Hematopoietic multipotent progenitor cell treated with erythropoietin and hydrocortisone succinate and interleukin-3 and kit ligand, for 4 days (in vitro differentiated cells): ENCODE measurements at places on chromosomes 1 and 21.
A peak's percentile ranks its signal among the peaks of the same experiment; 100 is the strongest.

DNA sequence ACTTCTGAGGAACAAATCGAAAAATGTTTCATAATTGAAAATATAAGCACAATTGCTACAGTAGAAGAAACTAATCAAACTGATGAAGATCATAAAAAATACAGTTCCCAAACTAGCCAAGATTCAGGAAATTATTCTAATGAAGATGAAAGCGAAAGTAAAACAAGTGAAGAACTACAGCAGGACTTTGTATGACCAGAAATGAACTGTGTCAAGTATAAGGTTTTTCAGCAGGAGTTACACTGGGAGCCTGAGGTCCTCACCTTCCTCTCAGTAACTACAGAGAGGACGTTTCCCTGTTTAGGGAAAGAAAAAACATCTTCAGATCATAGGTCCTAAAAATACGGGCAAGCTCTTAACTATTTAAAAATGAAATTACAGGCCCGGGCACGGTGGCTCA is 30.6 kb downstream of the IFNAR1 start:
- DNase-seq: no peak

- DNase-seq: peak; percentile 96
Observed at GRCh38 chr1:205849619-205850355, at the start of gene PM20D1. Gene PM20D1, minus strand, starts transcription at chr1:205850132. Its CDS starts 60 bp downstream, at chr1:205850072.

GRCh38 chr1:35533586-35533985 is 23.6 kb downstream of the KIAA0319L start:
- peak; percentile 53 for DNase-seq

- no peak for DNase-seq
Observed at GRCh38 chr1:66951513-66951912, 26.7 kb downstream of the MIER1 start.

- DNase-seq: no peak
Observed at GRCh38 chr1:101444381-101444780, 207.6 kb downstream of the S1PR1 start.

DNA sequence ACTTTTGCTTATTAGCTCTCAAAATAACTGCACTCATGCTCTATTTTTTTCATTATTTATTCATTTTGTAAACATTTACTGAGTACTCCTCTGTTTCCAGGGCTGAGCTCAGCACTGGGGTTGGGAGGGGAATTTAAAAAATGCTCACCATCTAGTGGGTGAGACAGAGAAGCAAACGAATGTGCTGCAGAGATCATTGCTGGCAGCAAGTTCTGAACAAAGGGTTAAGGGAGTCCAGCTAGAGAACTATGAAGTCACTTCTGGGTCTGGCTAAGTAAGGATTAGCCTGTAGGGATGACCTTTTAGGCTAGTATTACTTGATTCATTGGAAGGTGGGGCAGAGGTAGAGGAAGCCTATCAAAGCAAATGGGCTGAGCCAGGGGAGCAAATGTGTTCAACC is 99.1 kb upstream of the ZNF644 start:
- DNase-seq: no peak

- peak; percentile 25 for DNase-seq
Observed at GRCh38 chr1:240888039-240888786, 276.3 kb upstream of the GREM2 start.

GRCh38 chr1:22325531-22326371 is 125.9 kb upstream of the ZBTB40 start:
- DNase-seq: no peak

- DNase-seq: peak; percentile 68
Observed at GRCh38 chr1:67429011-67429527, 1.1 kb downstream of the SERBP1 start.

GRCh38 chr1:233269656-233270055 is 25.9 kb downstream of the PCNX2 start:
- DNase-seq: no peak

DNA sequence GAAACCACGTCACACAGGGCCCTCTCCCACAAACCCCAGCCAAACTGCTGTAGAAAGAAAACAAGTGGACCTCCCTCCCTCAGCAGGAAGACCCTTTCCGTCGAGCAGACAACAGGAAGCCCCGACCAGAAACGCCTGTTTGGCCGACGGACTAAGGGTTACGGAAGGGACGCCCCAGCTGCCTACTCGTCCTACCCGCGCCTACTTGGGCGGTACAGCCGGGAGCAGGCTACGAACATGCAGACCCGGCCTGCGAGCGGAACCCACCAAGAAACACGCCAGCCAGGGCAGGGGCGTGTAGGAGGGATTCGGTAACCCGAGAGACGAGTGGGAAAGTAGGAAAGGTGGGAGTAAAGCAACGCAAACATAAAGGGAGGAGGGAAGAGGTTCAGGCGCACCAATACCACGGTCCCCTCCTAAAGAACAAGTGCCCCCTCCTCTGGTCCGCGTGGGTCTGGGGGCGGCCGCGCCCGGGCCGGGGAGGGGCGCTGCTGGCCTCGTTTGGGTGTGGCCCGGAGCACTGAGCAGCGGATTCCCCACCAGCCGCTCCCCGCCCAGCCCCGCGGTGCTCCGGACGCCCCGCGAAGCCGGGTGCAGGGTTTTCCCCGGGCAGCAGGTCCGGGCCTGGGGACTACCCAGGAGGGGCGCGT is 450 bp downstream of the S100A10 start:
- DNase-seq: peak; percentile 68

GRCh38 chr1:232904131-232904530 is 46.3 kb upstream of the NTPCR start:
- DNase-seq: no peak

DNA sequence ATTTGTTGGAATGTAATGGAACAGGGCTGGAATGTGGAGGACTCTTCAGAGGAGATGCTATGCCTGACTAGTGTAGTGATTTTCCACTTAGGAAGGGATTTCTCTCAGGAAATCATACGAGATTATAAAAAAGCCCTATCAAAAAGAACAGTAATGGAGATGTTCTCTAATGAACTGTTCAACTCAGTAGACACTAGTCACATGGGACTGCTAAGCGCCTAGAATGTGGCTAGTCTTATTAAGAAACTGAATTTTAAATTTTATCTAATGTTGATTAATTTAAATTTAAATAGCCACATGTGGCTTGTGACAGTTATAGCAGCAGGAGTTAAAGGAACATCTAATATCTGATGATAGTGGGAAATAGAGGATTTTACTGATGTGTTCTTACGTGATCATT is 94.0 kb downstream of the SLC35F3 start:
- DNase-seq: no peak

DNA sequence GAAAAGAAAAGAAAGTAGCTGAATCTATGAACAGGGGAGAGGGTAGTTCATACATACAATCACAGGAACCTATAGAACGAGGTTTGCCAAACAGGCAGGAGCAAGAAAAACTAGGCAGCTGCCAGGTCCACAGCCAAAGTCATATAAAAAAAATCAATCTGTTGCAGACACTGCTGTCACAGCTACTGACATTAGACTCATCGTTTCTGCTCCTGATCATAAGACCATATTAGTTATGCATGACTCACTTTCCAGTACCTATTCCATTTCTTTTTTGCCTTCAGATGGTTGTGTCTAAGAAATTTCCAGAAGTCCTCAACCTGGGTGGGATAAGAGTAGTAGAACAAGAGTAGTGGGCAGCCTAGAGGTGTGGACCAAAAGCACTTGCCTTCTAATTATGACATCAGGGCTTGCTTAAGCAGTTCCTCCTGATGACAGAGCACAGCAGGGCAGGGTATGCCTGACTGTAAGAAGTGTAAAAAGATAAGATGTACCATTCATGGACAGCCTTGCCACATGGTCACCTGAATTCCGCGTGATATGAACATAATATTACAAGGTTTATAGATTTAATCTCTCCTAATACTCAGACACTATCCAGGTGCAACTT is 323.2 kb upstream of the SGIP1 start:
- DNase-seq: no peak

GRCh38 chr1:33740040-33740744 is 123.7 kb upstream of the HMGB4 start:
- DNase-seq: no peak

DNA sequence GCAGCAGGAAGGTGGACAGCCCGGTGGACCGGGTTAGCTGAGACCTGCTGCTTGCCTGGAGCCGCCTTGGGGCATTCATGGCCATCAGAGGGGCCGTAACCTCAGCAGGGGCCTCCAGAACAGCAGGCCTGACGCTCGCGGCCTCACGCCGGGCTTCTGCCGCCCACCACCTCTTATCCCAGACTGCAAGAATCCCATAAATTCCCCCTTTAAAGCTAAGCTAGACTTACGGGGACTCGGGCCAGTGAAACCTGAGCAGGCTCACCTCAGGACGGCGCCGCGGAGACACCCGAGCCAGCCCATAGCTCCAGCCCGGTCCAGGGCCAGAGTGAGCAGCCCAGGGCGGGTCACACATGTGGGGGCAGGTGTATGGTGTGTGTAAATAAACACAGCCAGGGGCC is 132.3 kb downstream of the GLIS1 start:
- no peak for DNase-seq

DNA sequence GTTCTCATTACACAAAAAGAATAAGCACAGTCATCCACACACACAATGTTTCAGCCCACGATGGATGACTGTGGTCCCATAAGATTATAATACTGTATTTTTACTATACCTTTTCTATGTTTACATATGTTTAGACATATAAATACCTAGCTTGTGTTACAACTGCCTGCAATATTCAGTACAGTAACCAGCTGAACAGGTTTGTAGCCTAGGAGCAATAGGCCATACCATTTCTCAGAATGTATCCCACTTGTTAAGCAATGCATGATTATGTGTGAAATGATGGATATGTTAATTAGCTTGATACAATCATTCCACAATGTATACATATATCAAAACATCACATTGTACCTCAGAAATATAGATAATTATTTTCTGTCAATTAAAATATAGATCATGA is 33.2 kb upstream of the SAMD13 start:
- DNase-seq: no peak
